ENCODE measurements at places on chromosomes 2 and 18.

DNA sequence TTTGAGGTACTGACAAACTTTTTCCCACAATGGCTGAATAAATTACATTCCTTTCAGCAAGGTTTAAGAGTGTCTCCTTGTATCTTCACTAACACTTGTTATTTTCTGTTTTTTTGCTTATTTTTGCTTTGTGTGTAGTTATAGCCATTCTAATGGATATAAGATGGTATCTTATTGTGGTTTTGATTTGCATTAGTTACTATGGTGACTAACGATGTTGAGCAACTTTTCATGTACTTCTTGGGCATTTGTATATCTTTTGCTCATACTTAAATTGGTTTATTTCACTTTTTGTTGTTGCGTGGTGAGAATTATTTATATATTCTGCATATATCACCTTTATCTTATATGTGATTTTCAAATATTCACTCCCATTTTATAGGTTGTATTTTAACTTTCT lies 79.9 kb upstream of the FSIP2 start:
- no peak for DNase-seq

- DNase-seq, result no peak
Observed at GRCh38 chr18:78238404-78239089, 741.1 kb upstream of the SALL3 start.

- no peak for DNase-seq
Observed at GRCh38 chr2:72678024-72678423, 147.8 kb downstream of the EXOC6B start.

GRCh38 chr2:66432801-66433694 lies 1.9 kb upstream of the MEIS1 start:
- peak; percentile 97 for DNase-seq

DNA sequence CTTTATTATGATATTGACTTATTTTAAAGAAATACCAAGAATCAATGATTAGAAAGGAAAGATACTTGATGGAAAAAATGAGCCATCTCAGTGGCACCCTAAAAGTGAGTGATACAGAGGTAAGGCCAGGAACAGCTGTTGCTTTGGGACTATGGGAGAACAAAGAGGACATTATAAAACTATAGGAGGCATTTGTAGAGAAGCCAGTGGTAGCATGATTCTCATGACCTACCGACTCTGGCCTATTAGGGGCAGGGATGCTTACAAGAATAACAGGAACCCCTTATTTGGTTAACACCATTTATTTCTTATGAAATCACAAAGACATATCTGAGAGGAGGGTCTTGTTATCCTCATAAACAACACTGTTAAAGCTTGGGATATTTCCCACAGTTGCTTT lies 162.2 kb downstream of the RIT2 start:
- no peak for DNase-seq

- no peak for DNase-seq
Observed at GRCh38 chr2:232882505-232883115, 12.5 kb downstream of the SNORC start.
